ENCODE measurements at places on chromosomes 7 and 10.

DNA sequence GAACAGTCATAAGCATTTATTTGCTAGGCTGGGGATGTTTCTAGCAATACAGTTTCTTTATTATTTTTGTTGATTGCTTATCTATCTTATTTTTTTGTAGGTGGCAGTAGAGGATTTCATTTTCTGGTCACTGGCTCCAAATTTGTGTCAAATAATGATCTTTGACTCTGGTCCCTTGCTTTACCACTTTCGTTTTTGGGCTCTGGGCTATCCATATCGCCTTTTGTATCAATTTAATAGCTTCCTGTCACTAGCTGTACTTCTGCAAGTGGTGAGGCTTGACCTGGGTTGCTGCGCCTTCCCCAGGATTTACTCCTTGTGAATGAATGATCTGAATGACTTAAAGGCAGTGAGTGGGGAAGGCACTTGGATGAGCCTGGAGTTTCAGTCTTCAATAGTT is 48.4 kb downstream of the MDFIC start:
- no peak for DNase-seq

DNA sequence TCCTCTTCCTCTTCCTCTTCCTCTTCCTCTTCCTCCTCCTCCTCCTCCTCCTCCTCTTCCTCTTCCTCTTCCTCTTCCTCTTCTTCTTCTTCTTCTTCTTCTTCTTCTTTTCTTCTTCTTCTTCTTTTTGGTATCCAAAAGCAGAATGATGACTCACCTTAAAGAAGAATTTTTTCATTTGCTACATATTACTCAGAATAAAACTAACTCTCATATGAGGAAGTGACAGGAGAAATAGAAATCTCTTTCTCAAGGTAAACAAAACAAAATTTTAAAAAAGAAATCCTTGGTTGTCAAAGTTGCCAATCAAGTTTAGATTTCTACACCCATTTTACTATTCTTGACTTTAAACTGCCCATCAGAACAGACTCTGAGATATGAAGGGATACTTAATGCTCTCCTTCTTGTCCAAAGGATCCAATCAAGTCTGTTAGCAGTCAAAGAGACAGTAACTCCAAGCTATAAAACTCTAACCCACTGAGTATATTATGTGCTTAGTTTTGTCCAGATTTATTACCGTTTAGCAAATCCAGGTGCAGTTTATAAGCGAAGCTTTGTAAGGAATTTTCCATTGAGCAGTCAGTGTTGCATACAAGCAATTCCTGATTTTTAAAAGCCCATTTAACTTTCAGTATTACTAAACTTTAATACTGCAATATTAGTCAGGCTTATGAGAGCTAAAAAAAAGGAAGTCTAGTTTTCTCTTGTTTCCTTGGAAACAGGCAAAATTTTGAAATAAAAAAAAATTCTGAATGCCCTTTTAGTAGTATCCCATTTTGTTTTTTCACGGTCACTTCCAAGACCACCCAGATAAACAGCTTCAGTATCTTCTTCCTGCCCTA is 43.1 kb upstream of the SNX13 start:
- no peak for DNase-seq

DNA sequence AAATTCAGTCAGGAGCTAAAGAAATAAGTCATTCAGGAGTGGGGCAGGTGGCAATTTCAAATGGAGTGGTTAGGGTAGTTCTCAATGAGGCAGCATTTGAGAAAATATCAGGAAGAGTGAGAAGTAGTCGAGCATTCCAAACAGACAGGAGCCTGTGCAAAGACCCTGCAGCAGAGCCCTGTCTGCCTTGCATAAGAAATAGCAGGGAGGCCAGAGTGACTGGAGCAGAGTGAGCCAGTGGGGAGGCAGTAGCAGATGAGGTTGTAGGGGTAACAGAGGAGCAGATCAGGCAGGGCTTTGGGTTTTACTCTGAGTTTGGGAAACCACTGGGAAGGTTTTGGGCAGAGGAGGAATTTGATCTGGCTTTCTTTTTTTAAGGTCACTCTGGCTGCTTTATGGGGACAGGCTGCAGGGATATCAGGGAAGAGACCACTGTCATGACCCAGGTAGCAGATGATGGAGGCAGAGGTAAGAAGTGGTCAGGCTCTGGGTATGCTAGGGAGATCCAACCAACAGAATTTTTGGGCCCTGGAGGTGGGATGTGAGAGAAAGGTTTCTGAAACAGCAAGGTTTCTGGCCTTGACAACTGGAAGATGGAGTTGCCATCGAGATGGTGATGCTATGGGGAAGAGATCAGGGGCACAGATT is 1.3 kb upstream of the BLVRA start:
- no peak for DNase-seq

- no peak for DNase-seq
Measured at GRCh38 chr7:82904871-82905270, 257.8 kb downstream of the PCLO start.

DNA sequence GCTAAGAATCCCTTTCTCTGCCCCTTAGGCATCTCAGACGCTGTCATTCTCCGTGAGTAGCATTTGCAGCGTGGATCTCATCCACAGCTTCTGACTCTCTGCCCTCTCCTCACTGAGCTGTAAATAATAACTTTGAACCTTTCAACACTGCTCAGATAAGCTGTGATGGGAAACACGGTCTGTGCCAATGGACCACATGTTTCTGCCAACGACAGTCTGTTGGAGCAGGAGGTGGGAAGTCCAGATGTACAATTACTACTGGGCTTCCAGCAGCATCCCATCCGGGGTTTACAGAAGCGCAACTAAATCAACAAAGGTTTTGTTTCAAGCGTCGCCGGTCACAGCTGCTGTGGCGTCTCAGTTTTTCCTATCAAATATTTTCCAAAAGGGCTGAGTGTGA is 1110.6 kb downstream of the TYW1 start:
- DNase-seq = peak; percentile 42

- no peak for DNase-seq
Measured at GRCh38 chr10:131920693-131921092, 19.9 kb downstream of the PPP2R2D start.

GRCh38 chr10:22999942-23000341 is 72.1 kb downstream of the ARMC3 start:
- no peak for DNase-seq

GRCh38 chr10:86732771-86733170 is 23.6 kb upstream of the BMPR1A start:
- no peak for DNase-seq

GRCh38 chr7:30469303-30469702 is 9.3 kb downstream of the NOD1 start:
- no peak for DNase-seq

GRCh38 chr10:52701647-52702046 is 70.9 kb downstream of the MBL2 start:
- no peak for DNase-seq

- DNase-seq = no peak
Measured at GRCh38 chr10:34006471-34006870, 672.0 kb upstream of the NRP1 start.

- no peak for DNase-seq
Measured at GRCh38 chr10:91983416-91983815, 59.8 kb downstream of the BTAF1 start.

DNA sequence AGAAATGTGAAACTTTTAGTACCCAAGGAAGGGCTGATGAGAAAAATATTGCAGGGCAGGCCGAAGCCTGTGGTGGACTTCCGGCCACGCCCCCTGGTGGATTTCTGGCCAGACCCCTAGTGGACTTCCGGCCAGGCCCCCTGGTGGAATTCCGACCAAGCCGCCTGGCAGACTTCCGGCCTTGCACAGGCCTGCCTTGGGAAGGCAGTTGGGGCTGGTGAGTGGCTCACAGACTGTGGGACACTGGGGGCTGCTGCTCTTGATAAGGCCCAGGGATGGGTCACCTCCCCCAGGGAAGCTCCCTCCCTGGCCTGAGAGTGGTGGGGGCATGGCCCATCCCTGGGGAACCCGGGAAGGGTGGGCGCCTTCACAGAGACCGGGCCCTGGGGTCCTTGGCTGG is 116.4 kb upstream of the MKI67 start:
- no peak for DNase-seq

DNA sequence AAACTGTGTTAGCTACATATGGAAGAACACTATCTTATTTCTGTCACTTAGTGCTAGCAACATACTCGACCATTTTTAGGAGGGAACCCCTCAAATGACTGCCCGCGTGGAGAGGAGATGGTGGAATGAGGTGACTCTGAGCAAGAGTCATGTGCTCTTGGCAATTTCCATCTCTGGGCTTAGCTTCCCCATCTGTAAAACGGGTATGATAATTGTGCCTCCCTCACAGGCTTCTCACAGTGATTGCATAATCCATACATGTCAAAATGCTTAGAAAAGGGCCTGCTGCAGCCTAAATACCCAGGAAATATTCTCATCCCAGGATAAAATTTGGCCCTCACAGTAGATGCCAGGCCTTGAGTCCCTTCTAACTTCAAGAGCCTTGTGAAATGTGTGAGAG is 86.6 kb downstream of the WDFY4 start:
- DNase-seq = no peak

- no peak for DNase-seq
Measured at GRCh38 chr10:75396631-75397495, 4.7 kb downstream of the ZNF503 start.

DNA sequence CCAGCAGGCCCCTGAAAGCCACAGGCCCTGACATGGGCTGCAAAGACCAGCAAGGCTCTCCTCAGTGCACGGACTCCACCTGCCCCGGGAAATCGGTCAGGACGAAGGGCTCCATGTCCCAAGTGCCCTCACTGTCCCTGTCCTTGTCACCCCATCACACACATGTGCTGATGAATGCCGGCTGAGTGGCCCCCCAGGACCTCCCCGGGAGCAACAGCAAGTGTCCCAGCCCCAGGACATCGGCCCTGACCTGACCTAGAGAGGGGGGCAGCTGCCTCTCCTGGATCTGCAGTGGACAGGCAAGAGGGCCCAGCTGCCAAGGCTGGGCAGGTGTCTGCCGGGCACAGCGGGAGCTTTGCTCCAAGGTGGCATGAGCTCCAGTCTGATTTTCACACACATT is 49.8 kb downstream of the STK32C start:
- no peak for DNase-seq

DNA sequence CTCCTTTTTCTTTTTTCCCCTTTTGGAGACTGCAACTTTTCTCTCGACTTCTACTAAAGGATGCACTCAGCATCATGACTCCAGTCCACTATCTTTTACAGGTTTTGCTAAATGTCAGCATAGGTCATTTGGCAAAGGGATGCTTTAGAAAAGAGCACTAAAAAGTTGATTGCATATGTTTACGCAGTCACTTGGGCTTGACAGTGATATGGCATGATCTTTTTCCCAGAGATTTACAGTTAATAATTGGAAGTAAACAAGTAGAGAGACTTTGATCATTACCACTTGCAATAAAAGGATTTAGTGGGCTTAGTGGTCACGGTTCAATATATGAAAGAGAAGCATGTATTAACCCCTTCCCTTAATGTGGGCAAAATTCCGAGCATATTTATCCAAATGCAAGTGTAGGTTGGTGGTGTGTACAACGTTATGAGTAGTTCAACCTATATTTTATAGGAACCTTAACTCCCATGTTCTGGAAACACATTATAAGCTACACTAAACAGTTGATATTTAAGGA is 1.8 kb downstream of the BMI1 start:
- DNase-seq = no peak

- no peak for DNase-seq
Measured at GRCh38 chr7:110105307-110105706, 985.6 kb upstream of the LRRN3 start.

DNA sequence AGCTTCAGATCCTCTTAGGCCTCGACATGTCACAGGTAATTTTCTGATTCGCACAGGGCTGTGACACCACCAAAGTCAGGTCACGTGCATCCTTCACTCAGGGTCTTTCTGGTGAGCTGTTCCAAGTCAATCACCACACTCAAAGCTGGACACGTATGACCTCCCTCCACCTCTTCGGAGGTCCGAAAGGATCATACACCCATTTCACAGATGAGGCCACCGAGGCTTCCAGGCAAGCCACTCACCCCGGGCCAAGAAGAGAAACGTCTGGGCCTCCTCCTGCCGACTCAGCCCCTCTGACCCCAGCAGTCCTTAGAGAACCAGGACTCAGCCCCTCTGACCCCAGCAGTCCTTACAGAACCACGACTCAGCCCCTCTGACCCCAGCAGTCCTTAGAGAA is 74.6 kb downstream of the FOXL3 start:
- DNase-seq = no peak

- no peak for DNase-seq
Measured at GRCh38 chr10:100968863-100969186, 479 bp upstream of the SEMA4G start.

DNA sequence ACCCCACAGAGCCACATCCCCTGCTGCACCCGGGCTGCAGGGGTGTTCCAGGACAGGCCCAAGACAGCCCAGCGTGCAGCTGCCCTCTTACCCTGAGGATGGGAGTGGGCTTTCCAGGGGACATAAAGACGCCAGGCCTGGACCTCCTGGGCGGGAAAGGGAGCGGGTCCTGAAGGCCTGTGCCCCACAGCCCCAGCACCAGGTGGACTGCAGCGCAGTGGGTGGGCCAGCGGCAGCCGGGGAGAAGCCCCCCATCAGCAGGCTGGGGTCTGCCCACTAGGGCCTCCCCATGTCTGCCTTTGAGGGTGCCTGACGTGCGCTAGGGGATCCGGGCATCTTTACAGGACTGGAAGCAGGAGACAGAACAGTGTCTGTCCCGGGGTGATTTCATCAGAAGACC is 22.6 kb upstream of the ZNF735 start:
- no peak for DNase-seq
